ENCODE measurements at places on chromosomes 16 and 17.
A peak's percentile ranks its signal among the peaks of the same experiment; 100 is the strongest.

DNA sequence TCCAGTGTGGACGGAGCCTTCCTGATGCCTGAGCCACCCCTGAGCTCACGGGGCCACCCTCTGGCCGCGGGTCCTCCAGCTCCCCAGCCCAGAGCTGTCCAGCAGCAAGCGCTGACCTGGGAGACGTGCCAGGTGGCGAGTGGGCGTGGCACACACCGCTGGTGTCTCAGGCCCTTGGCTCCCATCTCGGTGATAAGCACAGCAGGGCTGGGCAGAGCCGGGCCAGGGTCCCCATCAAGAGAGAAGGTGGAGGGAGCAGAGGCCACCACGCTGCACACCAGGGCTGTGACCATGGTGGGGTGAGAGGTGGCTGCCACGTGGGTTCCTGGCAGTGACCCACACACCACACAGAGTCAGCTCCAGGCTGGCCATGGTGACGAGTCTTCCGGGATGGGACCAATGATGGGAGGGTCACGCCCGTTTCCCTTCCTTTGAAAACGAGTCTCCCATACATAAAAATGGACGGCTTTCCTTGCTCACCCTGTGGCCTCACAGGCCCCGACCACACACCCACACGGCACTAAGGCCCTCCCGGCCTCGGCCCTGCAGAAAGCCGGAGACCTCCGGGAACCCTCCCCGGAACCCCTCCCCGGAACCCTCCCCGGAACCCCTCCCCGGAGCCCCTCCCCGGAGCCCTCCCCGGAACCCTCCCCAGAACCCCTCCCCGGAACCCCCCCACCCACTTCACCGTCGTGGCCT is 16.8 kb downstream of the UTS2R start:
- no peak for DNase-seq

GRCh38 chr16:52367821-52368220 is 179.1 kb downstream of the TOX3 start:
- no peak for DNase-seq

GRCh38 chr17:3913531-3914311 is 2.5 kb downstream of the P2RX1 start:
- peak; percentile 53 for DNase-seq

GRCh38 chr17:21204935-21205334 is 9.0 kb downstream of the TMEM11 start:
- DNase-seq = no peak

- no peak for DNase-seq
Measured at GRCh38 chr16:16022683-16023064, 73.3 kb downstream of the ABCC1 start.

DNA sequence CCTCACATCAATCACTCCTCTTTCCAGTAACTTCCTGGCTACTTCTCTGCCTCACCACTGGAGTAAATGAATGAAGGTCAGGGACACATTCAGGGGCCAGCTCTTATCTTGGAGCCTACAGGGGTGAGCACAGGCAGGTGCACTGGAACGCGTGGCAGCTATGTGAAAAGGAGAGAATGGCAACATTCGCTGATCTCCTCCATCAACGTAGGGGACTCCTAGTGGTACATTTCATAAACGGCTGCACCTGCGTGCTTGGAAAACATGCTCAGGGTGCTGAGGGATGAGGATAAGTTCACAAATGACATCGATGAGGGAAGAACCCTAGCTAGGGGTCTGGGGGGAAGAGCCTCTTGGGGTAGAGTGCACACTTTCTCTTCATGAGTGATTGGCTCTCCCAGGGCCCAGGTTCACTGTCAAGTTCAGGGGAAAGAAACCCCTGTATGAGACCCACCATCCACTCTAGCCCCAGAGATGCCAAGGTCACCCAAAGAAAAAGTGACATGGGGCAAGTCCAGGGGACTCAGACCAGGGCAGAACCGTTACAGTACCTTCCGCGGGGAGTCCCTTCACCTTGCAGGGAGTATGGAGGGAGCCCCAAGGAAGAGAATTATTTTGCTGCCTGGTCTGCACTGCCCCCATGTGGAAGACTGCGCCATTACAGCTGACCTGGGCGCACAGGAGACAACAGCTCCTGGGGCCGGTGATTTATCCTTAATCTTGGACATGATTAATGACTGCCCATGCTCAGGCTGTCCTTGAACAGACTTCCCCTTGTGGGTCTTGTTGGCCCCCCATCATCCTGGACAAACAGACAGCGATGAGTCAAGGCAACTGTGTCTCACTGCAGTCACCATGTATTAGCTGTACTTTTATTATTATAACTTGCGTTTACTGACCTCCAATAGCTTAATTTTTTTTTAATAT is 30.1 kb downstream of the VAC14 start:
- DNase-seq = peak; percentile 22

- no peak for DNase-seq
Measured at GRCh38 chr16:58107709-58108108, 21.5 kb downstream of the CFAP20 start.

GRCh38 chr17:39144416-39144840 is 7.0 kb downstream of the PLXDC1 start:
- peak; percentile 90 for DNase-seq

DNA sequence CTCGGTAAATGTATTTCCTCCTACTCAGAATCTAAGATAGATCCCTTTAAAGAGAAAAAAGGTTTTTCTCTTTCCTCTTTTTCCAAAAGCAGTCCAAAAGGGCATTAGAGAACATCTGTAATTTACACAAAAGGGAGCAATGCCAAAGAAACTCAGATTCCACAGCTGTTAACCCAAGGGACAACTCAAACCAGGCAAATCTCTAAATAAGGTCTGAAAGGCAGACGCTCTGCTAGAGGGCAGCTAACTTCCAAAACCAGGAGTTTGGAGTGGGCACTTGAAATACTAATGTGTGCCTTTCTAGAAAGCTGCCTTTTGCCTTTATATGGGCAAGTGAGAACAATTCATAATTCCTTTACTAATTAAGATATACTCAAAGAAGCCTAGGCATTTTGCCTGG is 435.7 kb downstream of the ZFHX3 start:
- DNase-seq = no peak

DNA sequence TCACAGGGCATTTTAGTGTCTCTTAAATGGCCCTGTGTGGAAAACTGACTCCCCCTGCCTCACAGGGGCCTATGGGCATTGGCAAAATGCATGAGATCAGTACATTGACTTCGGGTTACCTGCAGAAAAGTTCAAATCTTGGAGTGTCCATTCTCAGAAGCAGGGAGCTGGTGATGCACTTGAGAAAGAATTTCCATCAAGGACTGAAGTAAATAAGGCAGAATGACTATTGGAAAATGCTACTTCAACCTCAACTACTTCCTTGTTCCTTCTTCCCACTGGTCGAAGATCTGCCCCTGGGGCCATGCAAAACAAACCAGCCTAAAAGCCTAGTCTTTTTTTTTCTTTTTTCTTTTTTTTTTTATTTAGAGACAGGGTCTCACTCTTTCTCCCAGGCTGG is 13.8 kb upstream of the GSDMA start:
- DNase-seq = no peak

DNA sequence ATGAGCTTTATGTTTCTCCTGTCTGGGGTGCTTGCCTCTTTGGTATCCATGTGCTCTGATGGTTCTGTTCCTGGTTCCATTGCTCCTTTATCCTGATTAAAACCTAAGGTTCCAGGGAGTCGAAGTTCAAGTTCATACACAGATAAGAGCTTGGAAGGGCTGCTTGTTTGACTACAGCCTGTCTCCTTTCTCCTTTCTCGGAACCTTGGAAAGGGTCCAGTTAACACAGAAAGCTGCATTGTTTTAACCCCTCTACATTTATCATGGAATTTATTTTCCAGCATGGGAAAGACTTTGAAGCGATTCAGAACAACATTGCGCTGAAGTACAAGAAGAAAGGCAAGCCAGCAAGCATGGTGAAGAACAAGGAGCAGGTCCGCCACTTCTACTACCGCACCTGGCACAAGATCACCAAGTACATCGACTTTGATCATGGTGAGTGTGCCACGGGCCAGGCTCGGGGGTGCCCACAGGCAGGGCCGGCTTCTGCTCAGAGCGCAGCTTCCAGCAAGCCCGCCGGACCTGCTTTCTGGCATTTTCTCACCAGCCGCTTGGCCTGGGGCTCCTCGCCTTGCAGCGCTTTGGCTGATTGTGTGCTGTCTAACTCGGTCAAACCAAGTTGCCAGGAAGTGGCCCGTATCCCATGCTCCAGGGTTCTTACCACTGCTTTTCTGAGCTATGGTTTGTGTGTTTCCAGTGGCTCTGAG is 19.9 kb downstream of the CRAMP1 start:
- no peak for DNase-seq

GRCh38 chr17:10328971-10329923 is 43.6 kb downstream of the MYH13 start:
- DNase-seq = no peak

DNA sequence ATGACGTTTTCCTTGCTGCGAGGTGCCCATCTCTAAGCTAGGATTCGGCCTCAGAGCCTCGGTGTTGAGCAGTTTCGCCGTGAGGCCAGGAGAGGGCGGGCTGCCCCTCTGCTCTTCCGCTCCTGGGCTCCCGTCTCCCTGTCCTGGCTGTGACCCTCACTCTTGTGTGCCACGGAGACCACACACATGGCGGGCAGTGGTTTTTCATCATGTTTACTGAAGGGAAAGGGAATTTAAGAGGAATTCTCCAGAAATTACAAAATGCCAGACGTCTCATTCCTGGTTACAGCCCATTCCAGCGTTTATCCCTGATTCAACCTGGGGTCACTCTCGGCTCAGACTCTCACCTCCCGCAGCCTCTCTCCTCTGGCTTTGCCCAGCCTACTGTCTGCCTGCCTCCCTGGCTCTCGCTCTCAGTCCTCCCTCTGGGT is 96.8 kb upstream of the ELAC2 start:
- DNase-seq = no peak

- DNase-seq = no peak
Measured at GRCh38 chr16:89775223-89775622, 41.2 kb downstream of the FANCA start.

GRCh38 chr17:55435408-55435807 is 13.8 kb upstream of the MMD start:
- peak; percentile 52 for DNase-seq

- no peak for DNase-seq
Measured at GRCh38 chr17:65750631-65751115, 189.2 kb upstream of the AXIN2 start.

GRCh38 chr17:35588196-35588920 is 1.2 kb downstream of the AP2B1 start:
- no peak for DNase-seq

- no peak for DNase-seq
Measured at GRCh38 chr16:1991588-1991947, 1.8 kb downstream of the SYNGR3 start.

GRCh38 chr16:81861503-81861902 is 82.4 kb downstream of the PLCG2 start:
- DNase-seq = no peak

DNA sequence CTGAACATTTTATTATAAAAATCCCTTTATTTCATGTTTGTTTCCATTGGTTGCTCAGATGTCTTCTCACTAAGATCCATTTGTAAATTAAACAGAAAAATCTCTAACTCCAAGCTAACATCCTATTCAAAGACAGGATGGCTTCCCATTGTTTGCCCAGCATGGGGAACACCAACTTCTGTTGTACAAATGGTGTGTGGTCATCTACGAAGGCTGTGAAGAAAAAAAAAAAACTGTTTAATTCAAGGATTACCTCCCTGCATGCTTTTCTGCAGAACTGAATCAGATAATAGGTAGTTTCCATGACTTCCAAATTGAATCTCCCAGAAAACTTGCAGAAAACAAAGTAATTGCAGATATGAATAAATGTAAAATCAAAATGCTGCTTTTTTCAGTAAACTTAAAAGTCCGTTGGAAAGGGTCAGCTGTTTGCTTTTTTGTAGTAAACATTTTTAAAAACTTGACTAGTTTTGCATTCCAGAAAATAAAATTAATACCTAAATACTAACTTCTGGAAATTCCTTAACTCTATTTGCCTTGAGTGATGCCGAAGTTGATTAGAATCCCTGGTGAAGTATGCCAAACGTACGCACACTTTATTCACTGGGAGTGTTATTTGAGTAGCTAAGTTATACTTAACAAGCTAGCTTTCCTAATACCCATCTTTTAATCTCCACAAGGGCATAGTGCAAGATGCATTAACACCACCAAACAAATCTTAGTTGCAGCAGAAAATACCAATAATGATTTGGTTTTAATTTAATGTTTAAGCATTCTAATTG is 7.7 kb downstream of the SALL1 start:
- no peak for DNase-seq

- no peak for DNase-seq
Measured at GRCh38 chr17:45132320-45132571, at the start of gene PLCD3. Gene PLCD3, minus strand, starts transcription at chr17:45132515. Its CDS starts 105 bp downstream, at chr17:45132410.

GRCh38 chr16:627454-628239 is 3.1 kb upstream of the WFIKKN1 start:
- DNase-seq = no peak

DNA sequence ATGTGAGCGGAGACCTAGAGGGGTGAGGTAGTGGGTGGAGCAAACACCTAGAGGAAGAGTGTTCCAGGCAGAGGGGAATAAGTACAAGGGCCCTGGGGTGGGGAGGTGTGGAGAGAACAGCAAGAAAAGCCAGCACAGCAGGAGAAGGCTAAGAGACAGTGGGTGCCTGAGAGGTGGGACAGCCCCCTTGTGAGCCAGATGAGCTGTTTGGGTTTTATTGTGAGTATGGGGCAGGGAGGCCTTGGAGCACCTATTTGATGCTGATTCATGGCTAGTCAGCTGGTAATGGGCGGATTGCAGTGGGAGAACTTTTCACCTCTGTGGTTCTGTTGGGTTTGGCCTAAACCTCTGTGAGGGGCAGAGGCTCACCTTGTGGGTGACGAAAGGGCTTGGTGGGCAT is 68.4 kb downstream of the ABCC1 start:
- DNase-seq = no peak

DNA sequence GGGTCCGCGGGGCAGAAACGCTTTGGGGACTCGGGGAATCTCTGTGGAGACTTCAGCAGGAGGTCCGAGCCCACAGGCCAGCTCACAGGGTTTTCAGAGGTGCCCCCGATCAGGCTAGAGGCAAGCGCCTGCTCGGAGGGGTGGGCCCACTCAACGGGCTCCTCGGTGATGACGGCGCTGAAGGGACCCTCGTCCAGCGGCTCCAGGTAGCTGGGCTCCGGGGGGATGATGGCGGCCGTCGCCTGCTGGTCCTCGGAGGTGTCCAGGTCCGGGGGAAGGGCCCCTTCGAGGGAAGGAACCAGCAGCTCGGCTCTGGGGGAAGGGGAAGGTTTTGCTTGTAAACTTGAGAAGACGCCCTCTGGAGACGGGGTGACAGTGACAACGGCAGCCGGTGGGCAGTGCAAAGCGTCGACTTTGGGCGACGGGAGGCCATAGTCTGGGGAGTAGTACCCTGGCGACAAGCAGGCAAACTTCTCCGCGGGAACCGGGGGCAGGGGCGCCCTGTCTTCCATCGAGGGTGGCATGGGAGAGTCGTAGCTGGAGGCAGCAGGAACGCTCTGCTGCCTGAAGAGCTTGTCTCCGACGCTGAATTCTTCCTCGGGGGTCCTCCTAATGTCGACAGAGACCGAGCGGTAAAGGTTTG is 63.2 kb downstream of the ZNF778 start:
- DNase-seq = no peak

DNA sequence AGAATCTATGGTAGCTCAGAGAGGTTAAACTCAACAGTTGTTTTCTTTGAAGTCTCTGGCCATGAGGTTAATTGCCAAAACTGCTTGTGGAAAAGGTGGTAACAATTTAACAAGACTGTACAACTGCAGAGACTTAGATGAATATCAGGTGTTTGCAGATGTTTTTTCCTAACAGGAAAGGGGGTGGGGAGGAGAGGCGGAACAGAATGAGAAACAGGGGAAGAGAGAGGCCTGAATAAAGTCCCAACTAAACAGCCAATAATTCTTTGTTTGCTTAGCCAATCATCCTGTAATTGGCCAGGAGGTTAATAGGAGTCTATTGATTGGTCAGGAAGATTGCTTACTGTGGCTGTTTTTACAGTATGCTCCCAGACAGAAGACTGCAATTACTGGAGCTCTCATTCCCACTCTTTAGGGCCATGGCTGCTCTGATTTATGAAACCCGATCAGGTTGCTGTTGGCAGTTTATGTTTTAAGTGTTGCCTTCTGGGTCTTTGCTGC is 249.7 kb upstream of the TBX2 start:
- no peak for DNase-seq

Measured in NCI-H1694 (cell line).